Cardiac muscle cell (in vitro differentiated cells and primary cell): ENCODE measurements at places on chromosomes 2 and 18. TPM values are rescaled to one million over a fixed set of nuclear protein-coding genes. Genes with fewer than 3 reads are reported as not detected.

SPATA3 gene
- polyA plus RNA-seq, result not detected in 2 replicates

ZEB2 gene
- 16.8 and 17.9 TPM in 2 replicates for polyA plus RNA-seq

TRIM54 gene
- polyA plus RNA-seq, result 41.6 and 46.7 TPM in 2 replicates

CERKL gene
- polyA plus RNA-seq, result 0.06 and 0.30 TPM in 2 replicates

LYPD6B gene
- 5.7 and 8.1 TPM in 2 replicates for polyA plus RNA-seq

PARD6G gene
- 4.9 and 8.0 TPM in 2 replicates for polyA plus RNA-seq

ZNF804A gene
- 0.12 TPM in 1 of 2 replicates, not detected in the other for polyA plus RNA-seq

NEMP2 gene
- 2.5 and 5.7 TPM in 2 replicates for polyA plus RNA-seq

MOB4 gene
- 96.4 and 115 TPM in 2 replicates for polyA plus RNA-seq

CPLX4 gene
- polyA plus RNA-seq, result not detected in 2 replicates

TEKT4 gene
- not detected in 2 replicates for polyA plus RNA-seq

RAX gene
- 0.12 and 0.21 TPM in 2 replicates for polyA plus RNA-seq

RBKS gene
- 6.9 and 9.3 TPM in 2 replicates for polyA plus RNA-seq

GRHL1 gene
- 0.92 TPM in 1 of 2 replicates, not detected in the other for polyA plus RNA-seq

GALNT13 gene
- polyA plus RNA-seq, result 1.3 and 2.2 TPM in 2 replicates

KCMF1 gene
- polyA plus RNA-seq, result 47.8 and 62.6 TPM in 2 replicates

FEV gene
- not detected in 2 replicates for polyA plus RNA-seq

ATP6V1B1 gene
- 1.00 TPM in 1 of 2 replicates, not detected in the other for polyA plus RNA-seq

ALK gene
- polyA plus RNA-seq, result 1.2 and 1.8 TPM in 2 replicates

DTNA gene
- polyA plus RNA-seq, result 21.3 and 34.6 TPM in 2 replicates

ZSWIM2 gene
- polyA plus RNA-seq, result not detected in 2 replicates

GNAL gene
- polyA plus RNA-seq, result 9.3 and 10.6 TPM in 2 replicates

HOXD13 gene
- polyA plus RNA-seq, result not detected in 2 replicates

EFHD1 gene
- 12.4 and 19.5 TPM in 2 replicates for polyA plus RNA-seq

CTAGE1 gene
- not detected in 2 replicates for polyA plus RNA-seq

TXNDC2 gene
- not detected in 2 replicates for polyA plus RNA-seq

NYAP2 gene
- not detected in 2 replicates for polyA plus RNA-seq

FIGN gene
- 12.6 and 26.8 TPM in 2 replicates for polyA plus RNA-seq

SCG2 gene
- polyA plus RNA-seq, result not detected in 2 replicates

MYO1B gene
- polyA plus RNA-seq, result 33.1 and 35.8 TPM in 2 replicates

SCN3A gene
- polyA plus RNA-seq, result 0.06 TPM in 1 of 2 replicates, not detected in the other

TCF23 gene
- polyA plus RNA-seq, result not detected in 2 replicates

C2orf66 gene
- 0.18 TPM in 1 of 2 replicates, not detected in the other for polyA plus RNA-seq
